Putamen (tissue), 1 donor: ENCODE measurements at places on chromosomes 12 and 14.

- DNase-seq = no peak
Measured at GRCh38 chr12:119681111-119681510, 13.2 kb downstream of the PRKAB1 start.

DNA sequence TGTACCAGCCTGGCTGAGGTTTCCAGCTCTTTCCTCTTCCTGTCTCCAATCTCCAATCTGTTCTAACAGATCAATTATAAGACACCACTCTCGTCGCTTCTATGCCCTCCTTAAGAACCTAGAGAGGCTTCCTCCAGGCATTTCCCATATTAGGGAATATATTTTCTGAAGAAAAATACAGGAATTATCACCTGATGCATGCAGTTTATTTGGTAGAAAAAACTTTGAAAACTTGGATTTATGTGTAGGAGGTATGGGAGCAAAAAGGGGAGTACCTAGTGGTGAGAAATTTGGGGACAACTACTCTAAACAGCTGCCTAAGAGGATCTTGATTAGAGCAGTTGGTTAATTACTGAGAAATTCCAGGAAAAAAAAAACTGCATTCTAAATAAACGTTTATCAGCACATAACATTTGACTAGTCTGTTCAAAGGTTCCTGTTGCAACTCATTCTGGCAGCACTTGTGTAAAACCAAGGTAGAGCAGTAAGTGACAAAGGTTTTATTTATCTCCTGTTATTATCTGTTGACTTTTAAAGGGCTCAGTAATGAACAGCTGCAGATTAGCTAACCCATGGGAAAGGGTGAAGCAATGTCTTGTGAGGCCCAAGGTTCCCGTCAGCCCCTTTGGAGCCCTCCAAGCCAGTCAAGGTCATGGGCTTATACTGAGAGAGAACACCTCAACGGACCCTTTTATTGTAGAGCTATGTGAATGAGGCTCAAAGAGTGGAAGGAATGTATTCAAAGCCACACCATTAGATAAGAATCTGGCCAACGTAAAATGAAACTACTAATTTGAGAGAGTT, 36.4 kb upstream of the NR1H4 start:
- no peak for DNase-seq

- no peak for DNase-seq
Measured at GRCh38 chr14:33564774-33565630, 385.9 kb downstream of the EGLN3 start.

DNA sequence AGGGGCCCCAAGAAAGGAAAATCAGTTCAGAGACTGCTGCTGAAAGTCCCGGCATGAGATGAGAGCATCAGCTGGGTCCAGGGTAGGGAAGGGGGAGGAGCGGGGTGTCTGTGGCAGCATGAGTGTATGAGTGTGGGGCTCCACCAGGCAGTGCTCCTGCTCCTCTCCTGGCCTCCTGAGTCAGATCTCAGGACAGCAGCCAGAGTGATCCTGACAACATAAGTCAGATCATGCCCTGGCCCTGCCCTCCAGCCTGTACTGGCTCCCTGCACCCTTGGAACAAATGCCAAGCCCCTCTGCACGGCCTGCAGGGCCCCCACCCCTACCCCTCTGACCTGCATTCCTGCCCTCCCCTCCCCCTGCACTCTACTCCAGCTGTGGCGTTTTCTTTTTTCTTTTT, 24.2 kb upstream of the LRP1-AS start:
- DNase-seq = no peak

GRCh38 chr12:79223210-79223609, 358.6 kb downstream of the SYT1 start:
- DNase-seq = no peak

DNA sequence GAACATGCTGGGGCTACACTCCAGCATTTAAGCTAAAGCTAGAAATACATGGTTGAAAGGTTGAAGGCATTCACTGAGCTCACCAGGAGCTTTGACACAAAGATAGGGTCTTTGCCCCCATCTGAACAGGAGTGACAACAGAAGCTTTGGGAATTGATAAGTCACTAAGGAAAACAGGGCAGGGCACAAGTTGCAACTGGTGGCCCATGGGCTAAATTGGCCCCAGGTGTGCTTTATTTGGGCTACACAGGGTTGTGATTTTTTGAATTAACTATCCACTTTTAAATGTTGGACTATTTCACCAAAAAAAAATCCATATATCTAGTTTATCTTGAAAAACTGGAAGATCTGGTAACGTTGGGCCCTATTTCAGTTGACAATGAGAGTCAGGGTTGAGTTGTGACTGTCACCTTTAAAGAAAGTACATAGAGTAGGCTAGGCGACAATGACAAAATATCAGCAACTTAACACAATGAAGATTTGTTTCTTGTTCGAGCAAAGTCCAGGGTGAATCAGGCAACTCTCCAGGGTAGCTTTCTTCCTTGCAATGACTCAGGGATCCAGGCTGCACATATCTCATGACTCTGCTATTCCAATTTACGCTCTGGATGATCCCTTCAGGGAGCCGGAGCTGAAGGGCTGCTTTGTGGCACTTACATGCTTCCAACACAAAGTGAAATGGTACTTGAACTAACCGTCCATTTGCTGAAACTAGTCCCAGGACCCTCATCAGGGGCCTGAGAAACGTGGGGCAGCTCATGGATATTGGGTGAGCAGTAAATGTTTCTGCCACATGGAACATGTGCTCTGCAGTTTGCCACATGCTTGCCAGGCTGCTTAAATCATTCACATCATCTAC, 13.3 kb upstream of the EIF4B start:
- DNase-seq = no peak

GRCh38 chr14:96162265-96162664, 42.4 kb upstream of the BDKRB2 start:
- no peak for DNase-seq

DNA sequence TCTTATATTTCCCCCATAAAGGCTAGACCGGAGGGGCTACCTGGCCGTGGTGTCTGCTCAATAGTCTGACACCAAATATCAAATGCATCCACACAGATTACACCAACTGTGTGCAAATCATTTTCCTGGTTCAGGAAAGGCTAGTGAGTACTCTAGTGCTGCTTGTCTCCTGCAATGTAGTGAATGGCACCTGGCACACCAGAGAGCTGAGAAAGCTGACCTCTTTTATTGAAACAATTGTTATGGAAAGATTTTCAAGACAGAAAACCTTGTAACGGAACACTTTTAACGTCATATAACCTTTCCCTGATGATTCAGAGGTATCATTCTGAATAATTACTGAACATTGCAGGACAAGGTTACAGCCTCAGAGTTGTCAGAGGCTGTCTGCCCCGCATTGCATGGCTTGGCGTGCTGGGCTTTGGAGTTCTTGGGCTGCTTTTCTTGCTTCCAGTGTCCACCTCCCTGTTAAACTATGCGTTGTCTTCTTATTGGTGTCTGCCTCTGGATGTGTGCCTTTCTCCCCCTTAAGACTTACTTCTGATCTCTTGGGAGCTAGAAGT, 40.7 kb upstream of the HDAC7 start:
- no peak for DNase-seq

GRCh38 chr12:6211421-6211869, 11.2 kb downstream of the CD9 start:
- DNase-seq = no peak

DNA sequence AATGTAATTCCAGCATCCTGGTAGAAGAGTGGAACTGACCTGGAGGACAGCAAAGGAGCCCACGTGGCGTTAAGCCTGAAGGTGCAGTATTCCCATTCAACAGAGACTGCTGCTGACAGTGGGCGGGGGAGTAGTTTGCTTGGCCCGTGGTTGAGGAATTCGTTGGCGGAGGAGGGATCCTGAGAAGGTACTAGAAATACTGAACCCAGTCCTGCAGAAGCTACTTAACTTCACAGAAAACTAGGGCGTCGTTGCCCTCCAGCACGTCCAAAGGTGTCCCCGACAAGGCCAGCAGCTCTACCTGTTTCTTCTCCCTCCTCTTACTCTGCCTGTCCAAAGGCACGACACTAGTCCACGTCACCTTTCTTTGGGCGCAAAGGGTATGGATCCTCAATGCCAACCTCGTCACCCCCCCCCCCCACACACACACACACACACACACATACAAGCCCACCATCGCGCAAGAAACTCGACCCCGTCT, 303 bp downstream of the PUS7L start:
- DNase-seq = peak; percentile 63

GRCh38 chr12:22283508-22283907, 51.0 kb downstream of the ST8SIA1 start:
- no peak for DNase-seq

DNA sequence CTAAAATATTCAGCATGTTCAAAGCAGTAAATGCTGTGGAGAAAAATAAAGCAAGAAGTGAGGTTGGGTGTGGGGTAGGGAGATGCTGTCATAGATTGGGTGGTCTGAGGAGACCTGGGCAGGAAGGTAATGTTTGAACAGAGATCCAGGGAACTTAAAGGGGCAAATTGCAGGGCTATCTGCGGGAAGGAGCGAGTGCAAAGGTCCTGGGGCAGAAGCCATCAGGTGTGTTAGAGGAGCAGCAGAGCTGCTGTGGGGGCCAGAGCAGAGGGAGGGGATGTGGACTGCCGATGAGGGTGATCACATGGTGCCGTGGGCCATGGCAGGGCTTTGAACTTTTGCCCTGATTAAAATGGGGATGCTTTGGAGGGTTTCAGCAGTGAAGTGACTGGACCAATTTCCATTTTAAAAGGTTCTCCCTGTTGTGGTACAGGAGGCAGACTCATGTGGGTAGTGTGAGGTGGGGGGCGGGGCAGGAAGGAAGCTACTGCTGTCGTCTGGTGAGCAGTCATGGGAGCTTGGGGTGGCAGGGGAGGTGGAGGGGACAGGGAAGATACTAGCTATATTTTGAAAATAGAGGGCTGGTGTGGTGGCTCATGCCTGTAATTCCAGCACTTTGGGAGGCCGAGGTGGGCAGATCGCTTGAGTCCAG, 145.0 kb downstream of the AACS start:
- no peak for DNase-seq

DNA sequence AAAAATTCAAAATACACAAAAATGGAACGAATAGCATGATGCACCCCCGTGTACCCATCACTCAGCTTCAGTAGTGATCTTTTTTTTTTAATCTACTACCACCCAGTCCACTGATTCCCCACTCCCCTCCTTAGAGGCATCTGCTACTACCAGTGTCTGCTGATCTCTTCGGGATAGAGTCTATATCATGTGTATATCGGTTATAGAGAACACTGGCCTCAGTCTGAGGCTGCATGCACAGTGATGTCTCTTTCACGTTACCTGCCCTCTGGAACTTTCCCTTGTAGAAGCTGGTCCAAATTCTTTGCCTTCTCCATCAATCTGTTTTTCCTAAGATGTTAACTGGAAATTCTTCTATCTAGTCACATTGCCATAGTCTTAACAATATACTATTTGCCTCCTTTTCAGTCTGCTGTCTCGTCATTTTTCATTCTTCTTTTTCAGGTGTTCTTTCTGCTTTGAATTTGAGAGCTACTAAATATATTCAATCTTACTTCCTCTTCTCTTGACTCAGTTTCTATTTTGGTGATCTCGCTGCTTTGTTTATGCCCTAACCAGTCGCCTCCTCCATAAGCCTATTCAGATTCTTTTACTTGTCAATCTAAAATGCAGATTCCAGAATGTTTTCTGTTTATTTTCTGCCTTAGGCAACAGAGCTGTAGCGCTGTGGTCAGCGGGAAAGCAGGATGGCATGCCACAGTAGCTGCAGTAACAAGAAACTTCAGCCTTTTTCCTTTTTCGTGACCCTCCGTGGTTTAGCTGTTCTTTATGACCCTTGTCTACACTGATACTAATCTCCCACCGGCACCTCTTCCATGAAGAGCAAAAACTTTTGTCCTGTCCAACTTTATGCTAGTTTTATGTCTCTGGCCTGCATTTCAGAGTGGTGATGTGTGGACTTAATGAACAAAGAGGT, 67.0 kb downstream of the FBXW8 start:
- DNase-seq = no peak

DNA sequence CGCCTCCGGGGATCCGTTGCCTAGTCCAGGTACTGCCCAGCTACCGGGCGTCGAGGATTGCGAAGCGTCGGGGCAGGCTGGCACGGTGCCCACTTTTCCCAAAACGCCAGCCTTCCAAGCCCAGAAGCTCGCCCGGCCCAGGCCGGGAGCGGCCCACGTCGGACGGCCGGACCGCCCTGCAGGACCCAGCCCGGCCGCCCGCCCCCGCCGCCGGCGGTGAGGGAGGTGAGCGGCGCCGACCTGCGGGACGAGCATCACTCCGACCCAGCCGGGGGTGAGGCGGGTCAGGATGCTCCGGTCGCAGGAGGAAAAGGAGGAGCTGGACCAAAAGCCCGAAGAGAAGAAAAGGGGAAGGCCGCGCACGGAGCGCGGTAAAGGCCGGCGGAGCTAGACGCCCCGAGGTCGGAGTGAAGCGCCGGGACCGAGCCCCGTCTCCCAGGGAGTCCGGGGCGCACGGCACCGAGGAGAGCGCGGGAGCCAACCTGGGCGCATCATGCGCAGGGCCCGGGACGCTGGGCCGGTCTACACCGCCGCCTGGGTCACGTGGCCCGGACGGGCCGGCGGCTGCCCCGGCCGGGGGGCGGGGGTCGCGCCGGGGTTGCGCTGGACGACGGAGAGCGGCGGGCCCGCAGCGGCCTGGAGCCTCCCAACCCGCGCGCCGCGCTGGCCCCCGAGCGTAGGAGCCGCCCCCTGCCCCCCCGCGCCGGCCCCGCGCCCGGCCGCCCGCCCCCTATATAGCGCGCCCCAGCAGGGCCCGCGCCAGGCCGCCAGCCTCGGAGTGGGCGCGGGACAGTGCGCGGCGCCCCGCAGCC, at the start of gene AQP5:
Gene AQP5 (plus strand): TSS at position 762 of the 812 bp plus-strand sequence. CDS start 146 bp downstream, outside the sequence.
- DNase-seq = no peak

- DNase-seq = no peak
Measured at GRCh38 chr12:51971679-51972421, 20.4 kb downstream of the ACVR1B start.

DNA sequence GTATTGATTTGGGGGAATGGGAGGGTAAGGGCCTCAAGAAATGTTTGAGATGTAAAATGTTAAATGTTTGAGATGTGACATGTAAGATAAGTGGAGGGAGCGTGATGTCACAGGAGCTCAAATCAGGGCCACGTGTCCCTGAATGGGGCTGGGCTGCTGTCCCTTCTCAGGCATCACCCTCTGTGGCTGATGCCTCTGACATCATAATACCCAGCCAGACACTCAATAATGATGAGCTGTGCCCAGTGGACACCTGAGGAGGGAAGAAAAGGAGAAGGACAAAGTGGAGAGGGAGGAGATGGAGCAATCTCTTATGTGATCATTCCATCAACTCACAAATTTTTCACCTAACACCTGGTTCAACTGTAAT, 120.8 kb downstream of the SAMD4A start:
- no peak for DNase-seq

DNA sequence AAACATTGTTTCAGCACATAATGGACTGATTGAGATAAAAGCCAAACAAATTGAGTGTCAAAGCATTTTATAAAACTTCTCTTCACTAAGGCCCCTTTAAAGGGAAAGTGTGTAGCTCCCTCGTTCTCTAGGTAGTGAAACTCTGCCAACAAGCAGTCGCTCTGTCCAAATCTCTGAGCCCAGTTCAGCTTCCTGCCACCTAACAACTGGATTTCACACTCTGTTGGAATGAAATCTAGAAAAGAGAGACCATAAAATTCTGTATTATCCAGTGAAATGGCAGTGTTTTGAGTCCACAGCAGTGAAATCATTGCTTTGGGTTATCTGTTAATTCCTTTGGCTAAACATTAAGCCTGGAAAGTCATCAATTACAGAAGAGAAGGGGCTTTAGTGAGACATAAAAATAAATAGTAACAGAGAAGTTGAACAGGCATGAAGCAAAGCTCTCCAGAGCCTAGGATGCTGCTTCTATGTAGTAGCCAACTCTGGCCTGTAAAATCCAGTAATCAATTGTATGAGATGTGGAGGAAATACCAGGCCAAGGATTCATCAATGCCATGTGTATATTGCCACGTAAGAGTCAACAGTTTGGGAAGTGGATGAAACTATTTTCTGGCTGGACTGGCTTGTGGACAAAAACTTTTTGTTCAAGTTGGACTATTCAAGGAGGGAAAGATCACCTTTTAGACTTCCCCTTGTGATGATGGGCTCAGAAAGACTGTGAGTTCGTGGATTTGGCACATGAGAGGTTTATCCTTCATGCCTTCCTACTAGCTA, 122.5 kb downstream of the WIF1 start:
- DNase-seq = peak; percentile 44
